ENCODE measurements at places on chromosomes 5 and 9. TPM values are rescaled to one million over a fixed set of nuclear protein-coding genes. Genes with fewer than 3 reads are reported as not detected.
A peak's percentile ranks its signal among the peaks of the same experiment; 100 is the strongest.

- DNase-seq = no peak
Measured at GRCh38 chr9:135183528-135184180, 96.2 kb downstream of the OLFM1 start.

DNA sequence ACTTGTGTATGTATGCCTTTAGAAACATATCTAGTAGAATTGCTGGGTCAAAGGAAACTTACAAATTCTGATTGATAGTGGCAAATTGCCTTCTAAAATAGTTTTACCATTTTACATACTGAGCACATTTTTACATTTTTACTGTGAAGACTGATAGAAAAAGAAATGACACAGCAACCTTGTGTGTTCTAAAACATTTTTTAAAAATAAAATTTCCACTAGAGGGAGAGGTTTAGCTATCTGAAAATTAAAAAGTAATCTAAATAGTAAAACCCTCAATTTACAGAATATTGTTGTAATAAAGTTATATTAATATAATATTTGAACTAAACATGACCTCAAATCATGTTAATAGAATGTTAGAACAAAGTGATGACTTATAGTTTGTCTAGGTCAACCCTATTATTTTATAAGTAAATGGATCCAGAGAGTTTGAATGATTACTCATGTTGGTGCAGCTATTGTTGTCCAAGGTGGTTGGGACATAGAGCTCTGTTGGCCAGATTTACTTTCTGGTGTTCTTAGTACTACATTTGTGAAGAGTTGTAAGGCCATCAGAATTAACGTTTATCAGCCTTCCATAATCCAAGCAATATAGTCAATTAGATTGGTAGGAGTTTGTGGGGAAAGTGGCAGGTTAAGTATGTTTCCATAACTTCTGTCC, 17.2 kb downstream of the CENPP start:
- no peak for DNase-seq

GRCh38 chr5:27701931-27702903, 663.8 kb upstream of the CDH9 start:
- no peak for DNase-seq

GRCh38 chr5:9440517-9440916, 105.4 kb downstream of the SEMA5A start:
- DNase-seq = no peak

DNA sequence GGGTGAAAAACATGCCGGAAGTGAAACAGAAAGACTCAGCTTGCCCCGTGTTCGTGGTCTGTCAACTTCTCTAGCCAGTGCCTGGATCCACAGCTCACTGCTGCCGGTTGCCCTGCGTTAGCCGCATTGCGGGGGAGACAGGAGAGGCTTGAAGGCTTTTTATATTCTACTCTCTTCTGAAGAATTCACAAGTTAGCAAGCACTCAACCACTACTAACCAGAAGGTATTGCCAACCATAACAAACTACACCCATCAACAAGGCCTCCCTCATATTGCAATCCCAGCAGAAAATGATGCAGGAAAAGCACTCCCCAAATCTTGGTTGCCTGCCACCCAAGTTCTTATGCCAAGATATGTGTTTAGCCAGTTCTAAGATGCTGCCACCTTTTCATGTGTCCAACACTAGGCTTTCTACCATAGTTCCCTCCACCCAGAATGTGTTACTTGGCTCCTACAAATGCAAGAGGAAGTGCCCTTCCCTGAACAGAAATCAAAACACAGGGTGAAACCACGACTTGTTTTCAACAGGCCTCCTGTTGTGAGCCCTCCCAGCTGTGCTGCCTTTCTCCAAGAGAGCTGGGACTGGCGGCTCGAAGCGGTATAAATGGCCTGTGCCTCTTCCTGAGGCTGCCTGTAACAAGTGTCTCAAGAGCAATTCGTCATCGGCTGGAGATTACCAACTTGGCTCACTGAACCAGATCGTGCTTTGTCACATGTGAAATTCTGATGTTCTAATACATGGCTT, 129.0 kb downstream of the SNX18 start:
- DNase-seq = no peak

DNA sequence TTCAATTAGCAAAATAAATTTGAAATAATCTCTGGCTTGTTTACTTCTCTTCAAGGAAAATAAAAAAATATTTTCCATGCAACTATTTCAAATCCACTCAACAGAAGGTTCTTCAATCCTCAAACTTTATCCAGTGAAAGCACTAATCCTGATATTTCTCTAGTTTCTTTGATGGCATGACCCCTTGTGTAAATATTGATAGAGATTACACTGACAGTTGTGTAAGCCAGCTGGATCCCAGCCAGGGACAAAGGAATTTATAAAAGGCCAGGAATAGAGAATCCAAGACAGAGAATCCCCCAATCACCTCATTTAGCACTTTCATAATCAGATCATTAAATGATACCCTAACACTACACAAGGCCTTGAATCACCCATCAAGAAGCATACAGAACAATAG, 135.2 kb downstream of the GNA14 start:
- DNase-seq = peak; percentile 79

DNA sequence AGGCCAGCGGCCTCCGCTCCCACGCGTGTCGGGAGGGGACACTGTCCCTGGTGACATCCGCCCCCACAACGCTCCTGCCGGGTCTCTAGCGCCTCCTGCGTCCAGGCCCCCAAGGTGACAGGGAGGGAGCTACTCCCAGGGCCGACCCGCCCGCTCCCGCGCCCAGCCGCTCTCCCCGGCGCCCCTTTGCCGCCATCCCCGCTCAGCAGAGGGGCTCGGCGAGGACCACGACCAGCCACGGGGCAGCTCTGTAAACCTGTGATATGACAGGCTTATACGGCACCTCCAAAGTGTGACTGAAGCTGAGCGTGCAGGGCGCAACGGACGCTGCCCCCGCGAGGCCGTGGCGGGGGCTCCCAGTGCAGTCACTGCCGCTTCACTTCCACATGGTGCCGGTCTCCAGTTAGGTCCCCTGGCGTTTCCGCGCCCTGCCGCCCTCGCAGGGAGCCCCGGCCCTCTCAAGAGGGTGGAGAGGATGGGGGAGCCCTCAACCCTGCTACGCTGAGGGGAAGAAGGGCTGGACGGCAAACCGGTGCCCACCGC, 978 bp upstream of the ADCY2 start:
- DNase-seq = no peak

GRCh38 chr5:545641-546375, 21.6 kb upstream of the SLC9A3 start:
- no peak for DNase-seq

DNA sequence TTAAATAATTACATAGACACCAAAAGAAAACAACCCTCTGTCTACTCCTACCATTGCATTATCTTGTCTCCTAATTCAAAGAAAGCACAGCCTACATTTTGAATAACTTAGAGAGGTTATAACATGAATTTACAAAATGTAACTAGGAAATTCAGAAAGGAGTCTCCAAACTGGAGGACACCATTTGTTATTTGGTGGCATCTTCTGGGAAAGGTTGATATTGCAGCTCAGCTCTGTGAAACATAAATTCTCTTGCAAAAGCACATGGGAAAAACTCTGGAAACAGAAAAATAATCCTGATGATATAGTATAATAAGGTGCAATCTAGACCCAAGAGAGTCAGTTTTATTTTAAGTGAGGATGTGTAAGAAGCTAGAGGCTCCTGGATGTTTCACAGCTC, 215.3 kb downstream of the MLLT3 start:
- no peak for DNase-seq

- DNase-seq = no peak
Measured at GRCh38 chr9:72818385-72818784, 134.5 kb downstream of the ALDH1A1 start.

The PTPRD gene
- 126 TPM for polyA plus RNA-seq

The IGFBPL1 gene
- 1.2 TPM for polyA plus RNA-seq

All from right lung (tissue), 10 donors.